Activated CD4-positive, alpha-beta T cell treated with anti-CD3 and anti-CD28 coated beads for 1 hour (primary cell): ENCODE measurements at places on chromosomes 11 and 22.
A peak's percentile ranks its signal among the peaks of the same experiment; 100 is the strongest.

DNA sequence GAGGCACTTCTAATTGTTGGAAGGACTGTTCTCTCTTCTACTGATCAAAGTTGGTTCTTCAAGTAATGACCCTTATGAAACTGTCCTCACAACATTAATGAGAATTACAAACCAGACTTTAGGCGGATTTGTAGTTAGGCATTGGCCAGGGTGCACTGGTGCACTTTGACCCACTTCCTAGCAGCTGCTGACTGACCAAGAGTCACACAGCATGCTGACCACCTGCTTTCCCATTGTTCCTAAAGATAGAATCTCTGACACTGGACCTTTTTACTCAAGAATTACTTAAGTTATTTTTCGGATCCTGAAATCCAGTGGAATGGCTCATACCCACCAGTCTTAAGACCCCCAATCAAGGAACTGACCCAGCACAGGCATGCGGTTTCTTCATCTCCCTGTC is 264.0 kb downstream of the ST3GAL4 start:
- DNase-seq = no peak

GRCh38 chr11:131893103-131893890 is 522.9 kb downstream of the NTM start:
- DNase-seq = no peak

DNA sequence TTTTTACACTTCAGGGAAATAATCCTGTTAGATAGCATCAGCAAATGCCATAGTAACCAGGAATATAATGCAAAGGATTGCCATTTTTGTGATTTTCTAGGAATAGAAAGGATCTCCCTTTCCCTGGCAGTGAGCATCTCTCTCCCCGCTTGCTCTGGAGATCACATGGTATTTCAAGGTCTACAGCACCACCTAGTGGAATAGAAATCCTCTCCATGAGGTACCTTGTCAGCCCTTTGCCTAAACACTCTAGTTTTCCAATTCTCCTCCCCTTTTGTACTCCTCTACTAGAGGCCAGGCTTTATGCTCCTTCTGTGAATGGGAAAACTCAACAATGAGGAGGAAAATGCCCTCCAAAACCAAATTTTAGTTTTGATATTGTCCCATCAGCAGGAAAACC is 78.4 kb downstream of the XRRA1 start:
- DNase-seq = no peak

DNA sequence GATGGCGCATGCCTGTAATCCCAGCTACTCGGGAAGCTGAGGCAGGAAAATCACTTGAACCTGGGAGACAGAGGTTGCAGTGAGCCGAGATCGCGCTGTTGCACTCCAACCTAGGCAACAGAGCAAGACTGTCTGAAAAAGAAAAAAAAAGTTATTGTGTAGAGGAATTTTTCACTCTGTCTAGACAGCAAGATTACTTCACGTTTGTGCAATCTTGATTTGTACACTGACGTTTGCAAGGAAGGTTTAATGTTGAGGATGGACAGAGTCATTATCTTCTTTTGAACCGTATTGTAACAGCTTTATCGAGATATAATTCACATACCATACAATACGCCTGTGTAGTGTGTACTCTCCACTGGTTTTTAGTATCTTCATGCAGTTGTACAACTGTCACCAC is 3.7 kb downstream of the CTTN start:
- no peak for DNase-seq

- DNase-seq = no peak
Measured at GRCh38 chr11:122322329-122322728, 206.3 kb upstream of the BLID start.

DNA sequence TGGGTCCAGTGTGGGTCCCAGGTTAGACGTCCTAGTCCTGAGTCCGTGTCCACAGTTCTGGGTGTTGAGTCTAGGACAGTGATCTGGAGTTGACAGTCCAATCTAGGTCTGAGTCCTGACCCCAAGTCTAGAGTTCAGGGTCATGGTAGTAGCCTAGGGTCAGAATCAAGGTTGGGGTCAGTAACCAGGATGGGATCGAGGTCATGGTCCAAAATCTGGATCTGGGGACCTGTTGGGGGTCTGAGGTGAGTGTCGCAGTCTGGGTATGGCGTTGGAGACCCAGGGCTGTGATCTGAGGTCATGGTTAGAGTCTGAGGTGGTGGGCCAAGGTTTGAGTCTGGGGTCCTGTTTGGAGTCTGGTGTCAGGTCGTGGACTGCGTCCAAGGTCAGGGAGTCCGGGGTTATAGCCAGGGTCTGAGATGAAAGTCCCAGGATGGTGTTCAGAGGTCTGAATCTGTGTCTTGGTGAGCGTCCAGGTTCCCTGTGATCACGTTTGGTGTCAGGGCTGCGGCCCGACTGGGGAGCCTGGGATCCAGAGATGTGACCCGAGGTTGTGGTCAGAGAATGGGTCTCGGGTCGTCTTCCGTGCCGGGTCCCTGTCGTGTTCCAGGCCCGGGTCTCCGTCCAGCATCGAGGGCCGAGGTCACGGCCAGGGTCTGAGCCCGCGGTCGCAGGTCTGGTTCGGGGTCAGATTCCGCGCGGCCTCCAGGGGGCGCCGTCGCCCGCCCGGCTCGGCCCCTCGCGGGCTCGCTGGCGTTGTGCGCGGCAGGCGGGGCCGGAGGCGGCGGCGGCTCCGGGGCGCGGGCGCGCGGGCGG is 432 bp upstream of the GRK2 start:
- peak; percentile 67 for DNase-seq

DNA sequence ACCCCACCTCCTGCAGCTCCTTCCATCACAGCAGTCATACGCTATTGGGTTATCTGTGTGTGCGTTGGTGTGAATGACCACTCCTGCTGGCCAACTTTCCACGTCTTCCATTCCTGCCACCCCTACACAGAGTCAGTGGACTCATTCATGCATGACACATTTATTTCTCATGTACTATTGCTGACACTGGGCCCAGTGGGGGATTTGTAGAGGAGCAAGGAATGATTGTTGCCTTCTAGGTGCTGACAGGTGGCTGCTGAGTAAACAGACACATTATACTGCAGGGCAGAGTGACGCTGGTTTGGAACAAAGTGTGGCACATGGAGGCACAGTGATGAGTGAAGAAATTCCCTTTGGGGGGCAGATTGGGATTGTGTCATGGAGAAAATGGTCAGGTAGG is 113.9 kb downstream of the CCDC81 start:
- no peak for DNase-seq

DNA sequence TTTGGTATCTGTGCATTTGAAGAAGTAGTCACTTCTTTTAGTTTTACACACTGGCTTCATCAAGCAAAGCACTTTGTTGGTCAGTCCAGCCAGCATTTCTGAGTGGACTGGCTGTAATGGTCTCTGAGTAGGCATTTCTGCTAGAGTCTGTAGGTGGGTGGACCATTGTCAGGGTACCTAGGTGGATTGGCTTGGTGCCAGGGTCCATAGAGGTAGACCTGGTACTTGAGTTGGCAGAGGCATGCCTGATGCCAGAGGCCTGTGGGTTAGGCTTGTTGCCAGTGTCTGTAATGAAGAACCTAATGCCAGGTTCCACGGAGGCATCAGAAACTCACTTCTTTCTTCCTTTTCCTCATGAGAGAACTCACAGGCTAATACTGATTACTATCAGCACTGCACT is 157.9 kb upstream of the C11orf87 start:
- DNase-seq = no peak

GRCh38 chr11:85723088-85723487 is 37.1 kb upstream of the CCDC89 start:
- DNase-seq = no peak

DNA sequence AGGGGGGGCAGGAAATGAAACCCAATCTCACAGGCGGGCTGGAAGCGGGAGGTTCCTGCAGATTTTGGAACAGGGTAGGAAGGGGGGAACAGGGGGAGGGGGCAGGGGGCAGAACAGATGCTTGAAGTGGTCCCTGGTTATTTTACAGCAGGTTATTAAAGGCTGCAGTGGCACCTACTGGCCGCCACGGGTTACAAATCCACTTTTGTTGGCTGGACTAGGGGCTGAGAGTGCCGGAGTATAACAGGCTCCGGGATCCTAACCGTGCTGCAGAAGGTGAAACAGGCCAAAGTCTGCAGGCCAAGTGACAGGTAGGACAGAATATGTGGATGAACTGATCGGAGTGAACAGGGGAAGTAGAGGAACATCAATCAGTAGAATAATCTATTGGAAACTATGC is 2.5 kb downstream of the ROBO3 start:
- no peak for DNase-seq

GRCh38 chr11:130464291-130464812 is 15.9 kb downstream of the ADAMTS15 start:
- DNase-seq = no peak

DNA sequence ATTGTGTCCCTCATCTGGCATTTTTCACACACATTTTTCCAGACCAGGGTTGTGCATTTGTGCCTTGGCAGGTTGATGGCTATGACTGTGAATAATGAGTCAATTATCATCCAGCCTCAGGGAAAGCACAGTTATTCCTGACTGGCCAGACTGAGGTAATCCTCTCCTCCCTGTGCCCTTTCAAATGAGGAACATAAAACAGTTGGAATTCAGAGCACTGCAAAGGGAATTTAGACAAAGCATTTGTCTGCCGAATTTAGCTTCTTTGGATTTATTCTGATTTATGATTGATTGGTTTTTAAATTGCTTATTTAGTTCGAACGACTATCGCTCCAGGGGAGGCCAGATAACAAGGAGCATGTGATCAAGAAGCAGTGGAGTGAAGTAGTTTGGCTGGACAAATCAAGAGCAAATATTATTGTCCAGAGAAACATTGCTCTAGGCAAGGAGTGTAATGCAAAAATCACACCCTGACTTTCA is 30.8 kb upstream of the RAG2 start:
- DNase-seq = no peak

GRCh38 chr11:119367661-119368120 is 13.8 kb downstream of the USP2 start:
- no peak for DNase-seq

DNA sequence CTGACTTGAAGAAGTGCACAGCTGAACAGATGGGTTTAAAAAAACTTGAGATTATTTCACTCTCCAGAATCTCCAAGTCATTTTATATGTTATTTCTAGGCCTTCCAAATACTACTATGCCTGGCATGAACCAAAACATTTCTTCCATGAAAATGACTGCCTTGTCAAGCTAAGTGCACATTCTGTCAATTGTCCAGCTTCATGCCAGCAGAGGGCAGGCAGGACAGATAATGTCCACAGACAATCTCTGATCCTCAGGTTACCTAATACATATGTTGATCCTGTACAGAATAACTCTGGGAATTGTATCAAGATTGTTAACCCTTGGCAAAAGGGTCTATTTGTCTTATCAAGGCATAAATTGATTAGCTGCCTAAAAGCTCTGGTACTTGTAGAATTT is 229.5 kb downstream of the AASDHPPT start:
- DNase-seq = no peak

GRCh38 chr11:32575070-32575469 is 8.6 kb upstream of the EIF3M start:
- no peak for DNase-seq

DNA sequence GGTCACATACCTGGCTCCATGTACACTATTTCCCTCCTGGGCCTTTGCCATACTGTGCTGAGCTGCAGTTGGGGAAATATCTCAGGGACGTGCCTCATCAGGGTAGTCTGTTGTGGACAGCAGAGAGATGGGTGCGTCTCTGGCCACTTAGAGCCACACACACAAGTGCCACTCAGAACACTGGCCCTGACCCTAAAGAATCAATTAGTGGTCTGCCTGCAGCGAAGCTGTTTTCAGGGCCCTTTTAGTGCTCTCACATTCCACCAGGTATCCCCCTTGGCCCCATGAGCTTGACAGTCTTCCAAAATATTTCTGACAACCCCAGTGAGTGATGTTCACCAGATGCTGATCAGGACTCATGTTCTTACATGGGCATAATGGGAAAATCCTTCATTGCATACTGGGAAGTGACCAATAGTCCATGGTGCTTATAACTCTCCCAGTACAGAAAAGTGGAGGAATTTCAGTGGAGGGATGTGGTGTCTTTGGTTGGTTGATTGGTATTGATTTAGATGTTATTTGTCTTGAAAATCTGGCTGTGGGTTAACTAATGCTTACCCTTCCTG is 66.1 kb downstream of the ME3 start:
- DNase-seq = no peak

DNA sequence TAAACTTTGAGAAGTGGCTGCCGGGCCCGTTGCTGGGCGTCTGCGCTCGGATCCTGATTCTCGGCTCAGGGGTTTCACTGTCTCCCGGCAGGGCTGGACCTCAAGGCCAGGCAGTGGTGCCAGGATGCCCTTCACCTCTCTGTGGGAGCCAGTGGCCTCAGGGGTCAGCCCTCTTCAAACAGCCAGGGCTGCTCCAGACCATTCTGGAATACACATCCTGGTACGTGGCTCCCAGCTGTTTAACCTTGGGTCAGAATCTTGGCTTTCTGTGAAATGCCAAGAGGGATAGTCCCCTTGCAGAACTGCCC is 70.5 kb downstream of the MPPED1 start:
- no peak for DNase-seq

DNA sequence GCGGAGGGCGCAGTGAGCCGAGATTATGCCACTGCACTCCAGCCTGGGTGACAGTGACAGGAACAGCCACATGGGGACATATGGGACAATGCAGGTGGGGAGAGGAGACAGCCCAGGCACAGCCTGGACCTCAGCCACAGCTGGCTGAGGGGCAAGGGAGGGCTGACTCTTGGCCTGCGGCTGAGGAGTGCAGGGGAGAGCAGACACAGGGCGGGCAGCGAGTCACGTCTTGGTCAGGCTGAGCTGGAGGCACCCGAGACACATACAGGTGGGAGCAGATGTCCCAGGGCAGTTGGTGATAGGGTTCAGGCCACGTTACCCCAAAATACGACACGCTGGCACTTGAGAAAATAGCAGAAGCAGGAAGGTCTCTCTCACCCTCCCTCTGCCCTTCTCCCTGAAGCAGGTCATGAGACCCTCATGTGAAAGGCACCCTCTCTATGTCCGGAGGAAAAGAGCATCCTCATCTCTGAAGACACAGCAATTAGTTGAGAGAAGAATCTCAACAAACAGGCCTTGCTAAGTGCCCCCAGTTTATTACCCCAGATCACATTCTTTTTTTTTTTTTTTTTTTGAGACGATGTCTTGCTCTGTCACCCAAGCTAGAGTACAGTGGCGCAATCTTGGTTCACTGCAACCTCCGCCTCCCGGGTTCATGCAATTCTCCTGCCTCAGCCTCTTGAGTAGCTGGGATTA is 10.5 kb downstream of the KIAA0930 start:
- DNase-seq = no peak

- DNase-seq = no peak
Measured at GRCh38 chr11:14906993-14907392, 15.0 kb upstream of the CYP2R1 start.
